ENCODE measurements at places on chromosomes 11 and 22.

DNA sequence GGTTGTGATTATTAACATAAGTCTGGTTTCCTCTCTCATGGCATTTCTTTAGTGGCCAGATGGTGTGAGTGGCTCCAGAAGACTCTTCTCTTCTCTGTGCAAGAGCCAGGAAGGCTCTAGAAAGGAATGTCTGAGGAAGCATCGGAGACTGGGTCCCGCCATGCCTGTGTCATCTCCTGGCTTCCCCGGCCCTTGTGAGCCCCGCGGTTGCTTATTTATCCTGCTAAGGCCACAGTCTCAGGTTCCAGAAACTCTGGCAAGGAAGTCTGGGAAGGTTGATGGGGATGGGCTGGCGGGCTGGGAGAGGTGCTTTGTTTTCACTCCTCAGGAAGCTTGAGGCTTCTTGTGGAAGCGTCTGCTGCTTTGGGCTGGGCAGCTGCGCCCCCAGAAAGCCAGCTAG, 18.9 kb downstream of the BCR start:
- DNase-seq = no peak

GRCh38 chr22:22144858-22145257, 99.7 kb upstream of the VPREB1 start:
- no peak for DNase-seq

GRCh38 chr22:47787501-47788227, 1025.2 kb downstream of the TBC1D22A start:
- DNase-seq = no peak

- DNase-seq = peak; percentile 2
Observed at GRCh38 chr11:119368121-119369034, 13.1 kb downstream of the USP2 start.

DNA sequence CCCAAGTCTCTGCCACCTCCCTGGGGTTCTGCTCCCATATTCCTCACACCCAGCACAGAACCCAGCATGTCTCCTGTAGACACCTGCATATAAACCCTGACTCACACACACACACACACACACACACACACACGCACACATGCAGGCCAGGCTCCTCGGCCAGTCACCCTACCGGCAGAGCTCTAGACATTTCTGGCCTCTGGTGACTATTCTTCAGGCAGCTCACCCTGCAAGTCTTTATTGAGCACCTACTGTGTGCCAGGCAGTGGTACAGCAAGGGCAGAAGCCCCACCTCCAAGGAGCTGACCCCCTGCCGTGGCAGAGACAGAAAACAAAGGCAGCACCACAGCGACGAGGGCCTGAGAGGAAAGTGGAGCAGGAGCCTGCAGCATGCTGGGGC, 50.3 kb downstream of the CDKN1C start:
- DNase-seq = no peak

DNA sequence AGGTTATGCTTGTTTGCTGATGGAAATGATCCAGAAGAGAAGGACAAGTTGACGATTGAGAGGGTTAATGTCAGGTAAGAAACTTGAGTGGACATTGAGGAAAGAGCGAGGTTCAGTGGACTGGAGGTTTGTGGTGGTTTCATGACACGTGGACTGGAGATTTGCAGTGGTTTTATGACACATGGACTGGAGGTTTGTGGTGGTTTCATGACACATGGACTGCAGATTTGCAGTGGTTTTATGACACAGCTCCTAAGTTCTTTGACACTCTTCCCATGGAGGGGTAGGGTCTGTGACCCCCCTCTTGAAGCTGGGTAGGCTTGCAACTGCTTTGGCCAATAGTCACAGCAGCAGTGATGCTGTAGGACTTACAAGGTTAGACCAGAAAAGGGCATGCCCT, 5.4 kb upstream of the MAPK8IP2 start:
- DNase-seq = no peak

DNA sequence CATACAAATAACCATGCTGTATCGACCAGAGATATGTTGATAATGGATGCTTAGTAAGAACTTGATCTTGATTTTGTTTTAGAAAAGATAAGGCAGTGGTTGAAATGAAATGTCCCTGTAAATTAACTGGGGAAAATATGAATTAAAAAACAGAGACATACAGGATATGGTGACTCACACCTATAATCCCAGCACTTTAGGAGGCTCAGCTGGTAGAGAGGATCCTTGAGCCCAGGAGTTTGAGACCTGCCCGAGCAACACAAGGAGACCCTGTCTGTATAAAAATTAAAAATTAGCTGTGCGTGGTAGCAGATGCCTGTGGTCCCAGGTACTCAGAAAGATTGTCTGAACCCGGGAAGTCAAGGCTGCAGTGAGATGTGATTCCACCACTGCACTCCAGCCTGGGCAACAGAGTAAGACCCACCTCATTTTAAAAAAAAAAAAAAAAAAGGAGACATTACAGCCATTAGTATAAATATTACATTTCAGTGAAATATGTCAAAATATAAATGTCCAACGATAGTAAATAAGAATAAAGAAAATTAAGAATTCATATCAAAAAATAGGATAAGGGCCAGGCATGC, 4.6 kb downstream of the PICALM start:
- no peak for DNase-seq

All from activated naive CD4-positive, alpha-beta T cell treated with anti-CD3 and anti-CD28 coated beads for 36 hours (primary cell).